ENCODE measurements at places on chromosomes 4 and X.

DNA sequence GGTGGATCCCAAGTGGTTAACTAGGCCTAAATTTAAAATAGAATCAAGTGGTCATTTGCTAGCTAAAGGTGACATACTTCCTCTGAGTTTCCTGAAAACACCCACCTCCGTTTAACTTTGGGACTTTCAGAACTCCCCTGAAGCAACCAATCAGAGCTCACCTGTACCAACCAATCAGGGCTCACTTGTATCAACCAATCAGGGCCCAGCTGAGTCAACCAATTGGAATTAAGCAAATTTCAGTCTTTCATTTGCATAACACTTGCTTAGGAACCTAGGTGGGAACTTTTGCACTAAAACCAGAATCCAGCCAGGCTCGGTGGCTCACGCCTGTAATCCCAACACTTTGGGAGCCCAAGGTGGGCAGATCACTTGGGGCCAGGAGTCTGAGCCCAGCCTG is 15.9 kb downstream of the GPC4 start:
- DNase-seq = no peak

- DNase-seq = no peak
These were observed 16.0 kb upstream of the PAPSS1 start for GRCh38 chr4:107736037-107736436.

- DNase-seq = no peak
These were observed 261.8 kb downstream of the CAMK2D start for GRCh38 chr4:113499696-113500095.

GRCh38 chr4:24754571-24754970 is 40.8 kb upstream of the SOD3 start:
- no peak for DNase-seq

- DNase-seq = no peak
These were observed 28.8 kb downstream of the TXK start for GRCh38 chr4:48105230-48105629.
